ENCODE measurements at places on chromosomes 16 and 17.

DNA sequence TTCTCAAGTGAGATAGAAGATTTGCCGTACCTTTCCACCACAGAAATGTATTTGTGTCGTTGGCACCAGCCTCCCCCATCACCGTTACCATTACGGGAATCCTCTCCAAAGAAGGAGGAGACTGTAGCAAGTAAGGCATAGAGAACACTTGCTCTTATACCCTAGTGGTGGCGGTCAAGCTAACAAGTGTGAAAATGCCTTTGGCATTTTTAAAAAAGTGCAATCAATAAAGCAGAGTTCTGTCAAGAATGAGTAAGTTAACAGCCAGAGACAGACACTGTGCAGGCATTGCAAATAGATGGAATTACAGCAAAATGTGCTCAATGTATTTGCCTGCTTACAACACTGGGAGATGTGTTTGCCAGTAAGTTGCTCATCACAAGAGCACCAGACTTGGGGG lies 7.7 kb downstream of the MSL1 start:
- no peak for DNase-seq

GRCh38 chr17:14784997-14785696 lies 480.0 kb downstream of the PMP22 start:
- no peak for DNase-seq

GRCh38 chr17:44976206-44976605 lies 8.1 kb upstream of the C1QL1 start:
- no peak for DNase-seq

DNA sequence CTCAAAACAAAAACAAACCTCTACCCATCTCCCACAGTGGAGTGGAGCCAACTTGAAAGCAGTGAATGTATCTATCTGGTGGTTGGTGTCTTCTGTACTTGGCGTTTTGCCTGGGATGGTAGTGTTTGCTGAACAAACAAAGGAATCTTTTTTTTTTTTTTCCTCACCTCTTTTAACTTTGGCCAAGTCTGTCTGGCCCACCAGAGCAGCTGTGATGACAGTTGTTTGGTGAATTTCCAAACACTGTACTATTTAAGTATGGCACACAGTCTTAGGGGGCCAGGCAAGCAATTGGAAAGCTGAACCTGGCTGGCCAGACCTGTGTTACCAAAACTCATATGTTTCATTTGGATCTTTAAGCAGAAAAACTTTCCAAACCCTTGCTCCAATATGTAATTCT lies 101.8 kb upstream of the CDH13 start:
- DNase-seq, result no peak

DNA sequence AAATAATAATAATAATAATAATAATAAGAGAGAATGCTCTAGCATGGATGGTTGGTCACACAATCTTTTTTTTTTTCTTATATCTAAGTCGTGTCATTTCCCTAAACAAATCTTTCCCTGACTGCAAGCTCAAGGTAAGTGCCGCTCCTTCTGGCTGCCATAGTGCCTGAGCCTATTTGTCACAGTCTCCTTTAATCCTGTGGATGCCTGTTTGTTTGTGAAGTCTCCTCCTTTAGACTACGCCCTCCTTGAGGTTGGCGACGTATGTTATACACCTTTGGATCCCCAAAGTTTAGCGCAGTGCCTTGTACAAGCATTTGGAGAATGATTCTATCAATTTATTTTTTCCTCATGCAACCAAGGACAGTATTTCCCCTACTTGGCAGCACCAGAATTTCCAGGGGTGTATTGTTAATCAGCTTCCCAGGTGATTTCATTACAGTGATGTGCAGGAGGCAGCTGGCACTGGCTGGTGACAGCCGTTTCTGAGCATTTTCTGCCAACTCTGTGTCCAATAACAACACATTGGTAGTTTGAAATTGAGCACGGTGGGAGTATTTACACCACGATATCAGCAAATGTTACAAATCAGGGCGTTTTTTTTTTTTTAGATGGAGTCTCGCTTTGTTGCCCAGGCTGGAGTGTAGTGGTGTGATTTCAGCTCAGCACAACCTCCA lies 26.6 kb downstream of the TMEM238L start:
- no peak for DNase-seq

DNA sequence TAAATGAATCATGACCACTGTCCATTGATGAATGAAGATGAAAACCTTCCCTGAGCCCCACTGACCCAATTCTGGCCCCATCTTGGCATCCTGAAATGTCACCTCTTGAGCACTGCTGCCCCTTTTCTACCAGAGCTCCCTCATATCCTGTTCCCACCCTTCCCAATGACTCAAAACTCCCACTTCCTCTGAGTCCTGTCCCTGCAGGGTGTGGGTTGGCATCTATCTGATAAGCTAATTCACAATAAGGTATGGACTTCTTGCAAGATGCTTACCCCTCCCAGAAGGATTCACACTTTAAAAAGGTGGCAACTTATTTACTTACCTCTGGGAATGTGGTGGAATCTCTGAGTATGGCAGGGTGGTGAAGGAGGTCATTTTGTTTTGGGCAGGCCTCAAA lies 13.3 kb upstream of the CSNK2A2 start:
- no peak for DNase-seq

DNA sequence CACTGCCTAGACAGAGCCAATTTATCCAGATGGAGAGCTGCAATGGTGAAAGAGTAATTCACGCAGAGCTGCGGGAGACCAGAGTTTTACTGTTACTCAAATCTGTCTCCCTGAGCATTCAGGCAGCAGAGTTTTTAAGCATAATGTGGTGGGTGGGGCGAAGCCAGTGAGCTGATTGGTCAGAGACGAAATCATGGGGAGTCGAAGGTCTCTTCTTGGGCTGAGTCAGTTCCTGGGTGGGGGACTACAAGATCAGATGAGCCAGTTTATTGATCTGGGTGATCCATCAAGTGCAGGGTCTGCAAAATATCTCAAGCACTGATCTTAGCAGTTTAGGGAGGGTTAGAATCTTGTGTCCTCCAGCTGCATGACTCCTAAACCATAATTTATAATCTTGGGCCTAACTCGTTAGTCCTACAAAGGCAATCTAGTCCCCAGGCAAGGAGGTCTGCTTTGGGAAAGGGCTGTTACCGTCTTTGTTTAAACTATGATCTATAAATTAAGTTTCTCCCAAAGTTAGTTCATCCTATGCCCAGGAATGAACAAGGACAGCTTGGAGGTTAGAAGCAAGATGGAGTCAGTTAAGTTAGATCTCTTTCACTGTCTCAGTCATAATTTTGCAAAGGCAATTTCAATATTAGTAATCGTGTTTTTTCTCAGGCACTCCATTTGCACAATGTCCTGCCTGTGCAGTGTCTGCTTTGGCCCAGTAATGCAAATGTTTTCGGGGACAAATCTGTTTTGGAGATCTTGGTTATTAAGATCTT lies 27.0 kb downstream of the PIGL start:
- DNase-seq, result no peak

GRCh38 chr16:83145297-83145696 lies 518.5 kb downstream of the CDH13 start:
- no peak for DNase-seq

DNA sequence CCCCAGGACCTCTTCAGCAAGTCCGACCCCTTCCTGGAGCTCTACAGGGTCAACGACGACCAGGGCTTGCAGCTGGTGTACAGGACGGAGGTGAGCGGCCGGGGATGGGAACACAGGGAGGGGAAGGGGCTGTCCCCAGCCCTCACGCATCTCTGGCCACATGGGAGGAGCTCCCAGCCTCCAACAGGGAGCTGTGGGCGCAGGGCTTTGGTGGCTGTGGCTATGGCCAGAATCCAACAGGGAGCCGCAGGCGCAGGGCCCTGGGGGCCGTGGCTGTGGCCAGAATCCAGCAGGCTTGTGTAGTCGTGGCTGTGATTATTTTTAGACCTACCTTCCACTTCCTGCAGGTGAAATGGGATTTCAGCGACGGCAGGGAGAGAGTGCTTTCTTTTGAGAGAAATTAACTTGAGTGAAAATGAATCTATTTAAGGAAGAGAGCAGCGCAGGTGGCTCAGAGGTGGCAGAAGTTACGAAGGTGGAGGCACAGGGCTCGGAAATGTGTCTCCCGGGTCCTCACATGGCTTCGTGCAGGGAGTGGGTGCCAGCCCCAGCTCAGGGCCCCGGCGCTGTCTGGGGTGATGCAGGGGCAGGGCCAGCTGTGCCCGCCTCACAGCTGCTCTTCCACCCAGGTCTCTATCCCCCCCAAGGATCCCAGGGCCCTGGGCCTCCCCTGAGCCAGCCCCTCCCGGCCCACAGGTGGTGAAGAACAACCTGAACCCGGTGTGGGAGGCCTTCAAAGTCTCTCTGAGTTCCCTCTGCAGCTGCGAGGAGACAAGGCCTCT lies 9.4 kb downstream of the CPNE7 start:
- no peak for DNase-seq

DNA sequence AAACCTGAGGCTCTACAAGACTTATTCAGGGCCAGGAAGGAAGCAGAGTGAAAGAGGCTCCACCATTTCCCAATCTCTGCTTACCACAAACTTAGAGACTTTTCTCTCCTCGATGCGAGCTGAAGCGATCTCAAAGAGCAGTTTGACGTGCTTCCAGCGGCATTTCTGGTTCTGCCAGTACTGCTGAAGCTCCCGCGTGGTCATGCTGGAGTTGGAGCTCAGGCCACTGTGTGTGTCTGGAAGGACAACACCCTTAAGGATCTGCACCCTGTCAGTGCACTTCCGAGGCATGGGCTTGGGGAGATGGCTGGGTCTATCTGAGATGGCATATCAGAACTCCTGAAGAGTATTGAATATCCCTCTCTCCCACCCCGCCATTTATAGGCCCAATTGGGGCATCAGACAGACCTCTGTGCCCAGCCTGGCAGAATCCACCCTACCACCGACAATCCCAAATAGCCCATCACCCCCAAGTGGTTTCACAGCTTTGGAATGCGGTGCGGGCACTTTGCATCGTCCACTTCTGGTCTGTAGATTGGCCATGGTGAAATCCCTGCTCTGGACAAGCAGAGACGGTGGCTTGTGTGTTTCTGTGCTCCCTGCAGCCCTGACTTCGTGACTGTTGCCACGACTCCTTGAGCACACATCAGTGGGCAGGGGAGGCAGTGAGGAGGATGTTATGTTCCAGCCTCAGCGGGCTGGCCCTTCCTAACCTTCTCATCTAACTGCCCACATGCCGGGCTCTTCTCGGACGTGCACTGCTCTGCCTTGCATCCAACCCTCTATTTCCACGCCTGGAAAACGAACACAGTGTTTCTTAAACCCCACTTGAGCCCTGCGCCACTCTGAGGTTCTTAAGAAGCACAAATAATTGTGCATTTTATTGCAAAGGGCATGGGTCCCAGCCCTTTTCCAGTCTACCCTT lies 5.2 kb downstream of the SNX20 start:
- DNase-seq, result no peak

GRCh38 chr16:2663553-2664546 lies 18.5 kb upstream of the KCTD5 start:
- no peak for DNase-seq

Data from stimulated activated CD8-positive, alpha-beta memory T cell treated with anti-CD3 and anti-CD28 coated beads, Interleukin-4, amount 100 ng/mL, for 1 hour (primary cell).